ENCODE measurements at places on chromosomes 6 and 20. TPM values are rescaled to one million over a fixed set of nuclear protein-coding genes. Genes with fewer than 3 reads are reported as not detected.

- no peak for DNase-seq
Observed at GRCh38 chr6:4582506-4583417, 193.4 kb upstream of the CDYL start.

The TXLNB gene
- total RNA-seq: 153 TPM

DNA sequence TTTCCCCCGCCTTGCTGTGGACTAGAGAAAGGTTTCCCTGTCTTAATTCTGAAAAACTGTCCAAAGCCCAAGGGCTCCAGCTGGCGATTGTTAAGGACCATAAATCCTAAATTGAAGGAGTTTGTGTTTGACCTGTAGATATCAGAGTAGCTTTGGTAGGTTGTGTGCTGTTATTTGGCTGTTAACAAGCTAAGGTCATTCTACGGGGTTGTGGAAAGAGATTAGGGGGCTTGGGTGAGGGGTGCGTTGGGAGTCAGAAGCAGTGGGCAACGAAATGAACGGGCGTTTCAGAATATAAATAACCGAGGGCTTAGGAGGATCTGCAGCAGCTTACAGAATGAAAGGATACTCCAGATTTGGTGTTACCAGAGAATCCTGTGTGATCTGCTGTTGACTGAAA, 32.6 kb upstream of the BTN3A2 start:
- no peak for DNase-seq

DNA sequence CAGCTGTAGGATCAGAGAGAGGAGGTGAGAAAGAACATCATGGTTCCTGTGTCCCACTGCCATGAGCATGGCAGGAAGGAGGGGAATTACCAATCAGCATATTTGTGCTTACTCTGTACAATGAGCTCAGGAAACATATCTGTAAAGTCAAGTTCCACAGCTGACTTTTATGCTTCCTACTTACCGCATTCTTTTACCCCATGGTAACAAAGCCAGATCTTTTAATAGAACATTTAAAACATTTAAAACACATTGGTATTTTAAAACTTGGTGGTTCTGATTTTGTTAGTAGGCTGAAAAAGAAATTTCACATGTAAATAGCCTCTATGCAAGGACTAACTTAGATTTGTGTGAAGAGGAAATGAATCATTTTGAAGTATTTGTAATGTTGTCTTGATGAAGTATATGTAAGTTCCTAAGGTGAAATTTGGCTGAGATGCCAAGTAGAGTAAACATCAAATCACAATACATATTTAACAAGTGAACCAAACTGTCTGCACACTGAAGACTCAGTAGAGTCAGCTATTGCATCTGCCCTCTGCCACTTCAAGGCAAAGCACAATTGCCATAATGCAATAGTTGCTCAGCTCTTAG, 114.7 kb downstream of the GJA10 start:
- DNase-seq: no peak

- DNase-seq: no peak
Observed at GRCh38 chr6:21383450-21384085, 210.0 kb upstream of the SOX4 start.

- DNase-seq: no peak
Observed at GRCh38 chr6:135230711-135231468, 49.8 kb downstream of the MYB start.

The EFCAB8 gene
- total RNA-seq: not detected

DNA sequence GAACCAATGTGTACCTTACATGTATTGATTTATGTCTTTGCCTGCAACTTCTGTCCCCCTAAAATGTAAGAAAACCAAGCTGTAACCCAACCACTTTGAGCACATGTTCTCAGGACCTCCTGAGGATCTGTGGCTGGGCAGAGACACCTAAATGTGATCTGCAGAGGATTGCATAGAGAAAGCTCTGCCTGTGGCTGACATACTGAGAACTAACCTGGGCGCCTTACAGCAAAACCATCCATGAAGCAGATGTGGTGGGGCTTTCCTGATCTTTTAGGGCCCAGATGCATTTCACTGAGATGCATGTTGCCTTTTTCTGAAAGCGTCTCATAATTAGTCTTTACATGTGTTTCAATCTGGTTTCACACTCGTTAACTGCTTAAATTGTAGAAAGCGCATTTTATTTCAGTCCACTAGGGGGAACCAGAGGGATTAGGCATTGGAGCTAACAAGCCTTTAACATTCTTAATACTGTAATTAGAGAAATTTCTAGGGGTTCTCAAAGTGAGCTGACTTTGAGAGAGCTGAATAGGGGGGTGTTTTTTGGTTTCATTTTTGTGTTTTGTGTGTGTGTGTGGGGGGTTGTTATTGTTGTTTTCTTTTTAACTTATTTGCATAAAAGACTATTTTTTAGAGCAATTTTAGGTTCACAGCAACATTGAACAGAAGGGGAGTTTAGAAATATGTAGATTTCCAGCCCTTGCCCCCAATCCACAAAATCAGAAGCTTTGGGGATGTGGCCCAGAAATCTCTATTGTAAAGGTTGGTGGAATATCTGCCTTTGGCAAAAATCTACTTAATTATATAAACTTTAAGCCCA, 50.9 kb upstream of the FAM184A start:
- peak; percentile 30 for DNase-seq

DNA sequence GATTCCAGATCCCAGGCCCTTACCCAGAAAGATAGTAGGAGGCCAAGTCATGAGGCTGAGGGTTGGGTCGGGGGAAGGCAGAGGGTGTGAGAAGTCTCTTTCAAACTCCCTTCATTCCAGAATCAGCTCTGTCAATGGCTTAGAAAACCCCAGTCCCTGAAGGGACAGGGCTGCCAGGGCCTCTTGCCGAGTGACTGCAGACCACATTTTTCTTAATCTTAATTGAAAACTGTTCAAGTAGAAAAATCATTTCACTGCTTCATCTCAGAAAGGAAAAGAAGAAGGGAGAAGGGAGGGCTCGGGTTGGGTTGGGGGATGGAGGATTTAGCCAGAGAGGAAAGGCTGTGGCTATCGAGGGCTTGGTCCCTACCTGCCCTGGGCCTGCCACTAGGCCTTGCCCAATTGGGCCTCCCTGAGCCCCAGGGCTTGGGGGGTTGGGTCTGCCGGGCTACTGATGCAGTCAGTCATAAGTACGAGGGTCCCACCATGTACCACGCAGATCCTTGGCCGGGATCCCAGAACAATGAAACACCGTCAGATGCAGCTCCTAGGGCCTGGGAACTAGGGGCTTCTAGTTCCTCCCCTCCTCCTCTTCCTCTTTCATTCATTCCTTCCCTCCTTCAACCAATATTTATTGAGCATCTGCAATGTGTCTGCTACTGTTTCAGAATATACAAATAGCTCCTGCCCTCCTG, 44.0 kb upstream of the CTNNBL1 start:
- DNase-seq: no peak

The SPINT4 gene
- total RNA-seq: not detected

- no peak for DNase-seq
Observed at GRCh38 chr6:142075516-142076101, 57.1 kb upstream of the GJE1 start.

DNA sequence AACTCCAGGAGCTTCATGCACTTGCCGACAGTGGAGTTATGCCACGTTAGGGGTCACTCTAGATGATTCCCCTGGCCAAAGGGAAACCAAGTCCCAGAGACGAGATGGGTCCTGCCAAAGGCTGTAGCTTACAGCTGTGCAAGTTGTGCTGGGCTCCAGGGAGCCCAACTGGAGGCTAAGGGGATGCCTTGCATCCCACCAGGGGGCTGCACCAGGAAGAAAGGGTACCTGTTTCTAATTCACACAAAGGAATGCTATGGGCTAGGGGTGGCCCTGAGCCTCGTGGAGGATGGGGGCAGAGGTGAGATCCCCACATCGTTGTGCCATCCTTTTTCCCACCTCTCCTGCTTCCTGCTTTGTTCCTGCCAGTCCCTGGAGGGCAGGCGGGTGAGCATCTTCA, 23.7 kb upstream of the SCRT2 start:
- no peak for DNase-seq
